ENCODE measurements at places on chromosomes 2 and 18.

- no peak for DNase-seq
Measured at GRCh38 chr2:150882751-150883612, 378.7 kb downstream of the RBM43 start.

DNA sequence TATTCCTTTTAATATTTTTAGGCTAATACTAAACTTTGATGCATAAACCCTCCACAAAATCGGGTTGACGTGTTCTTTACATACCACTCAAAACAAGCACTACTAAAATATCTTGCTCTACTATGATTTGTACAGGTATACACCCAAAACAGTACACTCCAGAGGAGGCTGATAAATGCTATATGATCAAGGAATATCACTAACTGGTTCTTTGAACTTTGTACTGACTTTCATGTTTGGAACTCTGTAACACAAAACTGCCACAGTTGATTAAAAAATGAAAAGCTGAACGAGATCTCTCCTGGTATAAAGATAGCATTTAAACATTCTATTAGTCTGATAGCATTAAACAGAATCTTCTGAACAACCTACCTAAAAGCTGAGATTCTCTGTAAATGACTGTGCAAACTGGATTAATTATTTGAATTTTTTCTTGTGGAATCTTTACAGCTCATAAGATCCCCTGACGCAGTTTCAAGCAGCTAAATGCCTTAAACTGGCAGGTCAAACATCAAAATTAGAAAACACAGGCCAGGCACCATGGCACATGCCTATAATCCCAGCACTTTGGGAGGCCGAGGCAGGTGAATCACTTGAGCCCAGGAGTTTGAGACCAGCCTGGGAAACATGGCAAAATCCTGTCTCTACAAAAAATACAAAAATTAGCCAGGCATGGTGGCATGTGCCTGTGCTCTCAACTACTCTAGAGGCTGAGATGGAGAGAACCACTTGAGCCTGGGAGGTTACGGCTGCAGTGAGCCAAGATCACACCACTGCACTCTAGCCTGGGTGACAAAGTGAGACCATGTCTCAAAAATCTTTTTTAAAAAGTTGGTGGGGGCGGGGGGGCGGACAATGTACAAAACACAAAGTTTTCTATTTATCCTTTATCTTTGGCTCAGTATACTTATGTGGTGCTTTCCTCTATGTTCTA, 150.6 kb downstream of the EXOC6B start:
- no peak for DNase-seq

- no peak for DNase-seq
Measured at GRCh38 chr2:67660871-67661270, 263.7 kb downstream of the ETAA1 start.

- no peak for DNase-seq
Measured at GRCh38 chr2:25301453-25302352, 40.0 kb downstream of the DNMT3A start.

DNA sequence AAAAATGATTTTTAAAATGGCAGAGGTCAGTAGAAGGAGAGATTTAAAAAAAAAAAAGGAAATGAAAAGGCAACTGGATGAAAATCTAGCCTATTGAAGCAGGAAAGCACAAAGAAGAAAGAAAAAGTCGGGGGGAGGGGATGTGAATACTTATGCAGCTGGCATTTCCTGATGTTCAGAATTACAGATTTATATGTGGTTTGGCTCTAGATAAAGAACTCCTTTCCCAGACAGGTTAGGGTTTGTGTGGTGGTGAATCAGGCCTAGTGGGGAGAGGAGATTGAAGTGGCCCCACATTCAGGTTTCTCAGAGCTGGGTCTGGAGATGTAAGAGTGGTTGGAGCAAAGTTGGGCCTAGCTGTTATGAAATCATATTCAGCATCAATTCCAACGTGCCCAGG, 394.4 kb downstream of the FIGN start:
- DNase-seq, result no peak

- DNase-seq, result no peak
Measured at GRCh38 chr2:195594248-195594647, 62.8 kb upstream of the SLC39A10 start.

- no peak for DNase-seq
Measured at GRCh38 chr18:40437517-40437916, 1517.5 kb upstream of the PIK3C3 start.

GRCh38 chr18:57787068-57787685, 15.9 kb downstream of the ATP8B1 start:
- DNase-seq, result no peak

DNA sequence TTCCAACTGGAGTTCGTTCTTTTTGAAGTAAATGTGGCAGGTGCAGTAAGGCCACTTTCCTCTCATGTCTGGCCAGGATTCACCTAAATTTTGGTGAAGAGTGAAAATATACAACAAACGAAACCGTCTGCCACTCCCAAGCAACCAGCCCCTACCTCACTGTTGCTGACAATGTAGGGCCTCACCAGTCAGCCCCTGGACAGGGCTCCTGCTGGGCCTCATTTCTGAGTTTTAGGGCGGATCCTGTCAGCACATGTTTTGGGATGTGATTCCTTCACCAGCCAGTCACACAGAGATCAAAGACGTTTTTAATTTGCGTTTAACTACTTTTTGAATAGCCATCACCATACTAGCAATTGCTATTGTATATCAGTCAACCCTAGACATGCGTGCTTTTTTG, 185.0 kb downstream of the WDR7 start:
- DNase-seq, result no peak

DNA sequence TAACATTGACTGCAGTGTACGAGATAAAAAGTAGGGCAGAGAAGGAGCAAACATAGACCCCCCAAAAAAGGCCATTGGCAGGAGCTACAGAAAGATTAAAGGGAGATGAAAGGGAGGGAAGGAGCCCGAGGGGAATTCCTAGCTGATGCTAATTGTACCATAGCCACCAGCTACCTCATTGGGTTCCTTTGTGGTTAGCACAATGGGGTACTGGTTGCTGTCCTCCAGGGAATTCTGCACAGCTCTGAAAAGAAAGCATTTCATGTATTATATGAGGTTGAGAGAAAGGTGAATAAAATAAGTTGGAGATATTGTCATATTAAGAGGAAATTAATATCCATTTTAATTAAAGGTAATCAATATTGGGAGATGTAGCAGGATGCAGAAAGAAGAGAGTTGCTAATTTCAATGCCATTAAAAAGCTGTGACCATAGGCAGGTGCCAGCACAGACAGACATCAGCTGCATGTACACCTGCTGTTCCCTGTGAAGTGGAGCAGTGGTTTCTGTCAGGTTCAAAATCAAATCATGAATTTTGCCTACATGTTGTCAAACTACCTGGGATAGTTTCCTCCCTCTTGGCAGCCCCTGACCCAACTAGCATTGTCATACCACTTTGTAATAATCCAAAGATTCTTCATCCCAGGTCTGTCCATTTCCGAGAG, 185.4 kb upstream of the DLGAP1 start:
- DNase-seq, result no peak

GRCh38 chr2:148917431-148917830, 42.4 kb downstream of the KIF5C start:
- DNase-seq, result no peak

- DNase-seq, result no peak
Measured at GRCh38 chr2:128410035-128410757, 91.5 kb upstream of the HS6ST1 start.

DNA sequence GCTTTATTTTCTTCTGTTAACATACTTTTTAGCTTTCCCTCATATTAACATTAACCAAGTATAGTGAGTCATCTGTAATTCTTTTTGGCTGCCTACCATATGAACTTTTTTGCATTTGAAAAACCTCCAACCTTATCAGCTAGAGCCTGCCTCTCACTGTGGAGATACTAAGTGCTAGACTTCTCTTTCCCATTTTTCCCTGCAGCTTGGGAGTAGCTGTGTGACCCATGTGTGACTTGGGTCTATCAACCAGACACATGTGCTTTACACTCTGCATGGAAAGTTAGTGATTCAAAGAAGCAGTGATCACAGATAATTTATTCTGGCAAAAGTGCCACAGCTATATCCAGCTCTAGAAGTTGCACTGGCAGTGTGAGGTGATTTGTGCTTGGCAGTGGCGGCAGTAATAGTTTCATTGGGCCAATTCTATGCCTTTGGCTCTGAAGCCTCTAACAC, 36.3 kb downstream of the PREPL start:
- no peak for DNase-seq

- DNase-seq, result no peak
Measured at GRCh38 chr2:98027538-98027937, 31.8 kb upstream of the TMEM131 start.

- DNase-seq, result no peak
Measured at GRCh38 chr2:188601391-188601790, 309.7 kb downstream of the GULP1 start.

- no peak for DNase-seq
Measured at GRCh38 chr2:221778025-221778424, 205.9 kb upstream of the EPHA4 start.
